CD4-positive, alpha-beta T cell treated with Interleukin-1 beta for 1 hour (primary cell): ENCODE measurements at places on chromosomes 1 and 21.

GRCh38 chr1:200850554-200850953, 22.2 kb upstream of the GPR25 start:
- DNase-seq, result no peak

- no peak for DNase-seq
These were observed 69.6 kb downstream of the RAVER2 start for GRCh38 chr1:64814427-64814826.

- no peak for DNase-seq
These were observed 10.4 kb downstream of the BCAN start for GRCh38 chr1:156652131-156652991.

DNA sequence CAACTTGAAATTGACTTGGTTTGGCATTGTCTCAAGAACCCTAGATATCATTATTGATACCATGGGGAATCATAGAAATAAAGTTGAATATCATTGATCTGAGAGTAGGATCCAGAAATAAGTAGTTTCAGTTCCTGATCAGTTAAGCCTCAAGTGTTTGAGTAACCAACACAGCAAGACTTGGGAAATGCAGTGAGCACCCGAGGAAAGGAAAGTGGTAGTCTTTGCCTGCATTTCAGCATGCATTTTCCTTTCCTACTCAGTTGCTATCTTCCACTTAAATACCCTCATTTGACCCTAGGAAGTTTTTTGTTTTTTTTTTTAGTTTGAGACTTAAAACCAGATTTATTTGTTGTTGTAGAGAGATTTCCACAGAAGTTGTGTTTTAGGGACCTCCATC, 18.9 kb downstream of the CLEC20A start:
- DNase-seq, result no peak

- DNase-seq, result no peak
These were observed 35.6 kb upstream of the ADGRL4 start for GRCh38 chr1:79042117-79042516.

DNA sequence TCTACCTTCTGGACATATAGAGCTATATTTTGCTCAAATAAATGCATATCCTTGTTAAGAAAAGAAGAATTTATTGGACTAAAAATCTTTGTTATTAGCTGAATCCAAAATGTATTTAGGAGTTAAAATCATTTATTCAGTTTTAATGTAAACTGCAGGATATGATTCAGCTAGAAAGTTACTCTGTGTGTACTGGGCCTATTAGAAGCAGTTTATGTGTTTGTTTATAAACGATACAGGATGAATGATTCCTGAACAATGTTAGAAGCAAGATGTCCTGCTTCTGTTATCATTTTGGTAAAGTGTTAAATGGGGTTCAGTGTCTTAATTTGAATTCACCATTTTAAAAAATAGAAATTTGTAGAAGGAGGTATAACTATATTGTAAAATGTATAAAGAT, 549.2 kb upstream of the ZRANB2 start:
- no peak for DNase-seq
